ENCODE measurements at places on chromosomes 7 and 10. TPM values are rescaled to one million over a fixed set of nuclear protein-coding genes. Genes with fewer than 3 reads are reported as not detected.

UNC5B gene
- total RNA-seq = not detected

PDIA4 gene
- 171 TPM for total RNA-seq

PPP1R3C gene
- 18.7 TPM for total RNA-seq

GIGYF1 gene
- 6.4 TPM for total RNA-seq

OIT3 gene
- not detected for total RNA-seq

PRKCQ gene
- total RNA-seq = 0.60 TPM

NPSR1 gene
- not detected for total RNA-seq

ADK gene
- 79.1 TPM for total RNA-seq

ANKRD61 gene
- total RNA-seq = not detected

LIPK gene
- total RNA-seq = not detected

NME8 gene
- not detected for total RNA-seq

GIMAP5 gene
- total RNA-seq = not detected

- H3K27ac ChIP-seq = no peak overlapping the region
- no peak for DNase-seq
- no peaks in the 10 kb centered on the region for H3K4me1 ChIP-seq
- H3K36me3 ChIP-seq = no peaks in the 10 kb centered on the region
Observed at GRCh38 chr7:9761224-9761623, 1212.4 kb upstream of the PHF14 start.

- peak overlapping the region; percentile 54 for H3K4me3 ChIP-seq
- H3K36me3 ChIP-seq = no peaks in the 10 kb centered on the region
- no peak overlapping the region for H3K27ac ChIP-seq
- H3K27me3 ChIP-seq = peaks cover 32% of the 10 kb centered on the region
Observed at GRCh38 chr10:103452506-103453230, 498 bp upstream of the CALHM2 start.

DNA sequence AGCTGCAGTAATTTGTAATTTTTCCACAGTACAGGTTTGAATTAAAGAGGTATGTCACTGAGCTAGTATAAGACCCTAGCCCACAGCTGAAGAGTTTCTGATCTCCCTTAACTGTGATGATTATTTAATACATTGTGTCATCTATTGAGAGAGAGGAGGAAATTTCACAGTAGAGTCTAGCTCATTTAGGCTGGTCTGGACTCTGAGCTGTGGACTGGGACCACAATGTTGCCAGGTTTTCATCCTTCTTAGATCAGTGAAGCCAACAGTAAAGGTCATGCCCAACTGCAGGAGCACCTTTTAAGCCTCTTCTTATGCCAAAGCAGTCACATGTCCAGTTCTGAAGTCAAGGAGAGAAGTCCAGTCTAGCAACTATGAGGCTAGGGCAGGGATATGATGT, 8.9 kb downstream of the TES start:
- H3K27ac ChIP-seq = no peak overlapping the region
- H3K4me3 ChIP-seq = no peak overlapping the region
- no peaks in the 10 kb centered on the region for H3K27me3 ChIP-seq
- DNase-seq = no peak
- H3K4me1 ChIP-seq = peaks cover 7% of the 10 kb centered on the region

- H3K4me3 ChIP-seq = no peak overlapping the region
- DNase-seq = no peak
- no peaks in the 10 kb centered on the region for H3K27me3 ChIP-seq
- no peaks in the 10 kb centered on the region for H3K36me3 ChIP-seq
Observed at GRCh38 chr10:77899080-77899477, 27.5 kb downstream of the DLG5 start.

DNA sequence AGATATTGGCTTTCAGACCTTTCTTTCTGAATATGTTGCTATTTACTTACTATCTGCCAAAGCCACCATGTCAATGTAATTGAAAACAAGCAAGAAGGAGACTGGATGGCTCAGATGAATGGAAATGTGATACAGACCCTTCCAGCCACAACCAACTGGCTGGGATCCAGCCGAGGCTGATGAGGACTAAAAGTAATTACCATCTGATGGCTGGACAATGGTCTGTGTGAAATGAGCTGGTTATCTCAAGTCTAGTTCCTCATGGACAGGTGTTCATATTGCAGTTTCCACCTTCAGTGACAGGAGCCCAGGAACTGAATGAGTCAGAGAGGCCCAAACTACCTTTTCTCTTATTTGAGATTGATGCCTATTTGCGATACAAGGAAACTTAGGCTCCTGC, 267.5 kb downstream of the GATA3 start:
- no peak overlapping the region for H3K4me3 ChIP-seq
- H3K27me3 ChIP-seq = no peaks in the 10 kb centered on the region
- H3K36me3 ChIP-seq = no peaks in the 10 kb centered on the region
- no peak overlapping the region for H3K27ac ChIP-seq

DNA sequence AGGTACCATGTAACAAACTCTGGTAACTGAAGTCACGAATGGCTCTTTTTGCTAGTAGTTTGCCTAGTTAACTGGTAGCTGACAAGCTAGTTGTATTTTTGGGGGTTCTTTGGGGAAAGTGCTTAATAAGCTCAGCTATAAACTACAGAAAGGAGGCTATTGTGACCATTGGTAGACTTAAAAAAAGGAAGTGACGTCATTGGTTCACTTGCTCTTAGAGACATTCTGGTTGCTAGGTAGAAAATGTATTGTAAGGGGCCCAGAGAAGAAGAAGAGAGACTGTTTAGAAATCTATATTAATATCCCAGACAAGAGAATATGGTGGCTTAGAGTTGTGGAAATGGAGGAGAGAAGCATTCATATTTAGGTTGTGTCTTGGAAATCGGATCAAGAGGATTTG, 103.0 kb downstream of the NXPH1 start:
- no peaks in the 10 kb centered on the region for H3K27me3 ChIP-seq
- H3K4me1 ChIP-seq = no peaks in the 10 kb centered on the region

DNA sequence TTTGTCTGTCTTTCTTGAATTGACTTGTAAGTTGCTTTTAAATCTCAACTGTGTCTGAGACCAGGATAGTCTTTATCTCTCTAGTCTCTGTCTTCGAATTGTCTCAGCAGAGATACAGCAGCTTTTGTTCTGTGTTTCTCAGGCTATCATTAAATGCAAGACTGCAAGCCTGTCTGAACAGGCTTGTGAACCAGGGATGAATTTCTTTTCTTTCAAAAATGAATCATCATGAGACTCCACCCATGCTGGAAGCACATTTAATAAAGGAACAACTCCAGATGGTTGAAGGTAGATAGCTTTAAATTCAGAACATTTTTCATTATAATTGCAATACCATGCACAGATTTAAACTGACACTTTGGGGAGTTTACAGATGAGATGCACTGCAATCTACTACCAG, 155.9 kb downstream of the SEC23IP start:
- H3K36me3 ChIP-seq = no peaks in the 10 kb centered on the region
- H3K4me1 ChIP-seq = no peaks in the 10 kb centered on the region
- DNase-seq = no peak
- H3K4me3 ChIP-seq = no peak overlapping the region
- H3K27ac ChIP-seq = no peak overlapping the region

- DNase-seq = peak; percentile 6
- no peaks in the 10 kb centered on the region for H3K36me3 ChIP-seq
- H3K4me1 ChIP-seq = peaks cover 22% of the 10 kb centered on the region
- no peak overlapping the region for H3K27ac ChIP-seq
Observed at GRCh38 chr10:121158988-121159579, 307.9 kb downstream of the WDR11 start.

DNA sequence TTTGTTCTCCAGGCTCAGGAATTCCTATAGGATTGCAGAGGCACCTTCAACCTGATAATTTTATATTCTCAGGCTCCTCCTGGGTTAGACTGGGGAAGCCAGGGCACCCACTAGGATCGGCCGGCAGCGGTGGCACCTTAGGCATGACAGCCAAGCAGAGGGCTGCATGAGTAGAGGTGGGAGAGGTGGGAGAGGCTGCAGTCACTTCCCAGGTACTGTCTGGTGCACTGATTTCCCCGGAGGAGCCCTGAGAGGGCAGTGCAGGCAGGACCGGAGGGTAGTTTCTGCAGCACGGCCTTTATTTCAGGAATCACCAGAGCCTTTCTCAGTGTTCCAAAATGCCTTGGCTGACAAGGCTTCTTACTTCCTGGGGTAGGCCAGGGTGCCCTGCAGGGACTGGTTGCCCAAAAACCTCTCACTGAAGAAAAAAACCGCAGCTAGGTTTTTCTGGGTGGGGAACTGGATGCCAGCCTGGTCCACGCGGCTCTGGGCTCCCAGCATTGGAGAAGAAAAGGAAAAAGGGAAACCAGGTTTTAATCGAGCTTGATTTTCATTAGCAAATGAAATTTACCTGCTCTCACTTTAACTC, 3.6 kb upstream of the HOXA13 start:
- DNase-seq = no peak
- H3K27me3 ChIP-seq = peaks cover 17% of the 10 kb centered on the region
- no peak overlapping the region for H3K27ac ChIP-seq
- H3K36me3 ChIP-seq = no peaks in the 10 kb centered on the region
- H3K4me1 ChIP-seq = peaks cover 29% of the 10 kb centered on the region
- no peak overlapping the region for H3K4me3 ChIP-seq

GRCh38 chr10:133325440-133326222, 11.1 kb downstream of the CALY start:
- H3K36me3 ChIP-seq = no peaks in the 10 kb centered on the region
- no peak for DNase-seq
- H3K4me1 ChIP-seq = peaks cover 29% of the 10 kb centered on the region
- H3K4me3 ChIP-seq = peak overlapping the region; percentile 61
- peaks cover 5% of the 10 kb centered on the region for H3K27me3 ChIP-seq

- peaks cover 36% of the 10 kb centered on the region for H3K4me1 ChIP-seq
- DNase-seq = peak; percentile 42
- H3K4me3 ChIP-seq = no peak overlapping the region
Observed at GRCh38 chr10:71835671-71836595, 15.1 kb downstream of the PSAP start.

DNA sequence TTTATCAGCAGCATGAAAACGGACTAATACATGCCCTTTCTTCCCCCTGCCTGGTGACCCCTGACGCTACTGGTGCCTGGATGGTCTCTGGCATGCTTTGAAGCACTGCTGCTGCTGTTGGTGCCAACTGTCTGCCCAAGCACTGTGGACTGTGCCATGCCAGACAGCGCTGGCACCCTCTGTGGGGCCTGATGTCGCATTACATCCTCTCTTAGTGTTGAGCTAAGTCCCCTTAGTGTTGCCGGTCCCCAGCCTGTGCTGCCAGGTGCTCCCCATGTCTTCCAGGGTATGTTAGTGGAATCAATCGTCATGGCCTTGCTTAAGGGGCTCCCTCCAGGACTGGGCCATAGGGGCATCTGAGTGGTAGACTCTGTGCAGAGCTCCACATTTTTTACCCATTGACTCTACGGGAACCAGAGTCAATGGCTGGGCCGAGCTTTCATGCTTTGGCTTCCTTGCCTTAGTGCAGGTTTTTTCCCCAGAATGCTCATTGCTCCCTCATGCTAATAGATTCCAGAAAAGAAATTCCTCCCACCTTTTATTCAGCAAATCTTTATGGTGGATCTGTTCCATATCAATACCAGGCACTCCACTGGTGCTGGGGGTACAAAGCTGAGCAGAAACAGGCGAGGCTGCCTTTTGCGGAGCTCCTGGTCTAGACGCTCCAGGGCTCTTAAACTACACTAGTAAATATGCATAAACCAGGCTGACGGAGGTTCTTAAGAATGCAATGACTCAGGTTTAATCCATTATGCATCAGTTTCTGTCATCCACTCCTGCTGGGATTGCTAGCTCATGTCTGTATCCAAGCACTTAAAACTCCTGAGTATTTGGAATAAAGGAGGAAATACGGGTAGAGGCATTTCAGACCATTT, 21.8 kb upstream of the MRC1 start:
- H3K36me3 ChIP-seq = no peaks in the 10 kb centered on the region
- H3K4me3 ChIP-seq = no peak overlapping the region
- no peak overlapping the region for H3K27ac ChIP-seq

DNA sequence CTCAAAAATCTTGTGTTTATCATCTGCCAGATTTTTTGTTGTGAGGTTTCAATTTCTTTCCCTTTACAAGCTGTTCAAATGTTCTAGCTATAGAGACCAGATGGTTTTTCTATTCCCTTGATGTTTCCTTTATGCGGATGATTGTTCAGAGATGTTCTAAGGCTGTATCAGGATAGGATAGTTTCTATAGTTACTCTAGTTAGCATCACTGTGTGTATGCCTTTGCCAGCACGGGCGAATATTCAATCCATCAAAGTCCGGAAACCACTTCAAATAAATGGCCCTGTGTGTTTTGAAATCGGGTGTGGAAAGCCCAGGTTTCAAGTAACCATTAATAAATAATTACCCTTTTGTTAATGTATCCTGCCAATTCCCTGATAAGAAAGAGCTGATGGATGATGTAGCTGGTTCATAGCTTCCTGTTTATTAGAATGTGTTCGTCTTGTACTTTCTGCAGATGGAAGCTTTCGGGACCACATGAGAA, 149.8 kb upstream of the PRKCQ start:
- no peak overlapping the region for H3K27ac ChIP-seq
- no peak for DNase-seq
- H3K27me3 ChIP-seq = peaks cover 6% of the 10 kb centered on the region
- H3K4me1 ChIP-seq = no peaks in the 10 kb centered on the region
- H3K4me3 ChIP-seq = no peak overlapping the region

DNA sequence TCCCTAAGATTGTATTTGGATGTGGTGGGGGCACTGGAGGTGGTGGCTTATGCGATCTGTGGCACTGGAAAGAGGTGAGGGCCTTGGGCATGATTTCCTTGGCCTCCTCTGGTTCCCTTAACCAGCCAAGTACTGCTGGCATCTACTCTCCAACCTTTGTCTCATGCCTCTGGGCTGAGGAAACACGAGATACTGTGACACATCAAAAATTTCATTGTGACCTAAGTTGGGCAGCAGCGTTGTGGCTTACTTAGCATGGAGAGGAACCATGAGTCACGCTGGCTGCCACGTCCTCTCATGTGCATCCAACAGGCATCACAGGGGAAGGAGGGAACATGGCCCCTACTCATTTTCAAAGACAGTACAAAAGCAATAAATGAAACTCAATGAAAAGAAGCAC, 29.7 kb upstream of the GSDME start:
- no peaks in the 10 kb centered on the region for H3K36me3 ChIP-seq
- no peak overlapping the region for H3K4me3 ChIP-seq
- DNase-seq = no peak
- no peaks in the 10 kb centered on the region for H3K27me3 ChIP-seq
- H3K27ac ChIP-seq = no peak overlapping the region

GRCh38 chr7:157432541-157432956, 95.7 kb downstream of the DNAJB6 start:
- peaks cover 27% of the 10 kb centered on the region for H3K27me3 ChIP-seq
- no peak overlapping the region for H3K4me3 ChIP-seq
- H3K4me1 ChIP-seq = no peaks in the 10 kb centered on the region
- H3K36me3 ChIP-seq = no peaks in the 10 kb centered on the region

All from HepG2 (cell line).